Psoas muscle (tissue), 8 donors: ENCODE measurements at places on chromosomes 5 and 9. TPM values are rescaled to one million over a fixed set of nuclear protein-coding genes. Genes with fewer than 3 reads are reported as not detected.

CARTPT gene
- not detected for total RNA-seq

GDA gene
- 0.52 TPM for total RNA-seq

TNFSF8 gene
- 1.6 TPM for total RNA-seq

HAND1 gene
- not detected for total RNA-seq

ERCC8 gene
- total RNA-seq, result 2.9 TPM

BTNL9 gene
- total RNA-seq, result 22.8 TPM

PCDHGB5 gene
- 3.7 TPM for total RNA-seq

FOXD4L5 gene
- 0.20 TPM for total RNA-seq

OGN gene
- total RNA-seq, result 2.9 TPM

KCNIP1 gene
- total RNA-seq, result not detected

PCDHGB1 gene
- 1.8 TPM for total RNA-seq

CTXN3 gene
- total RNA-seq, result not detected

PHYHD1 gene
- 32.9 TPM for total RNA-seq

RAD50 gene
- total RNA-seq, result 28.5 TPM

MRRF gene
- 46.9 TPM for total RNA-seq

SLC25A2 gene
- not detected for total RNA-seq

PDE8B gene
- total RNA-seq, result 2.9 TPM
